ENCODE measurements at places on chromosomes 16 and 17.

DNA sequence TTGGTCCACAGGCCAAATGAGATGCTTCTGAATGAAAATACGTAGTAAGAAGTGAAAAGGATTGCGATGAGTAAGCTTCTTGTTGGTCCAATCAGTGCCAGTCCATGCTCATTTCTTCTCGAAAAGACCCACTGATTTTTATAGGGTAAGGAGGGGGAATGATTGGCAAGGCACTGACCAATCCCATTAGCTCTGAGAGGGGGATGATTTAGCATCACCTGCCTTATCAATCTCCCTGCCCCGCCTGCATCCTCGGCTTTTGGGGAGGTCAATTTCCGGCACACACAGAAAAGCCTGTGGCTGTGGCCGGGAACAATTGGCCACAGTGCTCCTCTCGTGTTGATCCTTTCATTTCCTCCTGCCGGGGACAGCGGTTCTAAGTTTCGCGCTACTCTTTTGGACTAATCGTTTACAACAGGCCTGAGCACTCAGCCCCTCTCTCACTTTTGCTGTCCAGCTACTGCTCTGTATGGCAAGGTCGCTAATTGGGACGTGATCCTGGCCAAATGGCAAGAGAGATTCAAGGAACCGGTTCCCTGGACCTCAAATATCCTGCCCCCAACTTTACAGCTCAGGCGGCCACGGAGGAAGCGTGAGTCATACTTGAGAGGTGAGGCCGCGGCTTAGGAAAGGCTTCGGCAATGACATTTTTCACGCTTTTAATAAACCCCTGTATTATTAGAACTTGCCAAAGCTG is 43.1 kb downstream of the TBX4 start:
- H3K27ac ChIP-seq = no peak overlapping the region
- no peak overlapping the region for H3K4me3 ChIP-seq
- DNase-seq = no peak
- no peaks in the 10 kb centered on the region for H3K4me1 ChIP-seq
- no peaks in the 10 kb centered on the region for H3K27me3 ChIP-seq
- H3K36me3 ChIP-seq = no peaks in the 10 kb centered on the region

GRCh38 chr17:68057531-68057952 is 22.0 kb downstream of the KPNA2 start:
- no peak overlapping the region for H3K4me3 ChIP-seq
- no peaks in the 10 kb centered on the region for H3K4me1 ChIP-seq
- no peak for DNase-seq

- H3K4me3 ChIP-seq = no peak overlapping the region
- no peak for DNase-seq
- no peak overlapping the region for H3K27ac ChIP-seq
- H3K4me1 ChIP-seq = no peaks in the 10 kb centered on the region
- H3K27me3 ChIP-seq = no peaks in the 10 kb centered on the region
These were observed 150.6 kb downstream of the CLEC16A start for GRCh38 chr16:11094857-11095565.

GRCh38 chr16:17986991-17987390 is 349.5 kb downstream of the NPIPA8 start:
- no peak overlapping the region for H3K27ac ChIP-seq
- no peak overlapping the region for H3K4me3 ChIP-seq
- no peaks in the 10 kb centered on the region for H3K36me3 ChIP-seq
- DNase-seq = no peak
- H3K4me1 ChIP-seq = no peaks in the 10 kb centered on the region
- H3K27me3 ChIP-seq = no peaks in the 10 kb centered on the region

- peak overlapping the region; percentile 35 for H3K4me3 ChIP-seq
- no peaks in the 10 kb centered on the region for H3K27me3 ChIP-seq
- H3K36me3 ChIP-seq = no peaks in the 10 kb centered on the region
- peak; percentile 90 for DNase-seq
- no peaks in the 10 kb centered on the region for H3K4me1 ChIP-seq
- H3K27ac ChIP-seq = peak overlapping the region; percentile 80
These were observed 7.3 kb downstream of the ARHGAP27 start for GRCh38 chr17:45425125-45425983.

DNA sequence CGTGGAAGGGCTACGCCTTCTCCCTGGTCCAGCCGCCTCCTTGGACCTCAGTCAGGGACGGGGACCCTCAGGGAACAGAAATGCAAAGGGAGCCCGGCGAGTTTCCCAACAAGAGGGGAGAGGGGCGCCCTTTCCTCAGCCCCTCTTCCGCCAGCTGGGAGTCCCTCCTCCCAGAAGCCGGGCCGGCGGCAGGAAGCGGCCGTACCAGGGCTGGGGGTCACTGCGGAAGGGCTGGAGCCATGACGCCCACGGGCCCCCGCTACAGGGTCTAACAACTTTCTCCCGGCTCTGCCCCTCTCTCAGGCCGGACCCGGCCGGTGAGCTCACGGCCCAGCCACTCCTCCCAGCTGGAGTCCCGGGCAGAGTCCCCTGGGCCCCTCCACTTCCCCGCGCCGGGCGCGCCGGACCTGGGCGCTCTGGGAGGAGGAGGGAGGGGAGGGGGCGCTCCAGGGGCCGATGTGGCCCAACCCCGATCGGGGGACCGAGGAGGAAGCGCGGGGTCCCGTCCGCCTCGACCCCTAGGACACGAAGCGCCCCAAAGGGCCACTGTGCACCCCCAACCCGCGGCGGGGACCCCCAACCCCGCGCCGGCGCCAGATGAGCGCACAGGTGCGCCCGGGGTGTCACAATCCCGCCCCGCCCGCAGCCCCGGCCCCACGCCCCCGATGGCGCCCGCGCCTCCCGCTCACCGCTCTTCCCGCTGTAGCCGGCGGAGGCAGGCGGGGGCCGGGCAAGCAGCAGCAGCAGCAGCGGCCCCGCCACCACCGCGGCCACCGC is 578 bp downstream of the PGAP6 start:
- peak overlapping the region; percentile 66 for H3K27ac ChIP-seq
- peak overlapping the region; percentile 92 for H3K4me3 ChIP-seq
- H3K36me3 ChIP-seq = no peaks in the 10 kb centered on the region

DNA sequence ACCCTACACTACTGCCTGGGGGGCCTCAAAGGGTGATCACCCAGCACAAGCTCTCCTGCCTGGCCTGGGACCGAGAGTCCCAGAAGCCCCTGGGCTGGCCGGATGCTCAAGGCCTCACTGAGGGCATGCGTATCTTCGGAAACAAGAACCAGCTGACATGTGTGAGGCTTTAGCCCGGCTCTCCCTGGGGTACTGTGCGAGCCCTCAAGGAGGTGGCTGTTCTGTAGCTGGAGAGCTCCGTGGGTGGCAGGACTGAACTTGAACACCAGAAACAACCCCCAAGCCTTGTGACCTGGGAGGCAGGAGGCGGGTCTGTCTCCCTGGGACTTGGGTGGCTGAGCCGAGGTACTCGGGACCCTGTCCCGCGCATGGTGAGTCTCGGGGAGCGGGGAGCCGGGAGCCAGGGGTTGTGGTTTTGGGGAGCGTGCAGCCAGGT is 7.0 kb downstream of the DPEP1 start:
- H3K4me1 ChIP-seq = no peaks in the 10 kb centered on the region
- H3K27me3 ChIP-seq = no peaks in the 10 kb centered on the region
- H3K27ac ChIP-seq = no peak overlapping the region
- no peak for DNase-seq
- H3K4me3 ChIP-seq = no peak overlapping the region
- no peaks in the 10 kb centered on the region for H3K36me3 ChIP-seq

DNA sequence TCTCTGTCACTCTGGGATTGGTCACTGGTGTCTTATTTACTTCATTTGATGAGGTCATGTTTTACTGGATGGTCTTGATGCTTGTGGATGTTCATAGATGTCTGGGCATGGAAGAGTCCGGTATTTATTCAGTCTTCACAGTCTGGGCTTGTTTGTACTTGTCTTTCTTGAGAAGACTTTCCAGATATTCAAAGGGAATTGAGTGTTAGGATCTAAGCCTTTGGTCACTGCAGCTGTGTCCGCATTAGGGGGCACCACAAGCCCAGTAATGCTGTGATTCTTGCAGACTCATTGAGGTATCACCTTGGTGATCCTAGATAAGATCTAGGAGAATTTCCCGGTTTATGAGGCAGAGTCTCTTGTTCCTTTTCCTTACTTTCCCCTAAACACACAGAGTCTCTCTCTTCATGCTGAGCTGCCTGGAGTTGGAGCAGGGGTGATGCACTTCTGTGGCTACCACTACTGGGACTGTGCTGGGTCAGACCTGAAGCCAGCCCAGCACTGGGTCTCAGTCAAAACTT is 214.7 kb downstream of the SPECC1 start:
- H3K4me3 ChIP-seq = no peak overlapping the region
- no peak for DNase-seq
- no peaks in the 10 kb centered on the region for H3K4me1 ChIP-seq
- no peak overlapping the region for H3K27ac ChIP-seq

DNA sequence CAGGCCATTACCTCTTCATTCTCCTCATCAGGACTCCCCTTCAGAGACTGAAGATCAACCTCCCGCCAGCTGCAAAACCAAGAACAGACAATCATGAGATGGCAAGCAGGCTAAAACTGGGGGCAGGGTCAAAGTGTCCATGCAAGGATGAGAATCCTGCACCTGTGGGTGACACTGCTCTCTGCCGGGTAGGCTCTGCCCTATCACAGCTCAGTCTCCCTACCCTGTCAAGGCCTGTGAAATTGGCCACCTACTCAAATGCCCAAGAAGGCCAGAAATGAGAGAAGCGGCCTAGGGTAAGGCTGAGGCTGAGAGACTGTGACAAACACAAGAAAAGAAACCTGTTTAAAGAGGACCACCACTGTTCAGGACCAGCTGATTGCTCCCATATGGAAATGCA is 34.3 kb downstream of the STH start:
- no peaks in the 10 kb centered on the region for H3K4me1 ChIP-seq
- H3K27me3 ChIP-seq = no peaks in the 10 kb centered on the region
- H3K36me3 ChIP-seq = peaks cover 14% of the 10 kb centered on the region
- no peak for DNase-seq
- no peak overlapping the region for H3K27ac ChIP-seq

DNA sequence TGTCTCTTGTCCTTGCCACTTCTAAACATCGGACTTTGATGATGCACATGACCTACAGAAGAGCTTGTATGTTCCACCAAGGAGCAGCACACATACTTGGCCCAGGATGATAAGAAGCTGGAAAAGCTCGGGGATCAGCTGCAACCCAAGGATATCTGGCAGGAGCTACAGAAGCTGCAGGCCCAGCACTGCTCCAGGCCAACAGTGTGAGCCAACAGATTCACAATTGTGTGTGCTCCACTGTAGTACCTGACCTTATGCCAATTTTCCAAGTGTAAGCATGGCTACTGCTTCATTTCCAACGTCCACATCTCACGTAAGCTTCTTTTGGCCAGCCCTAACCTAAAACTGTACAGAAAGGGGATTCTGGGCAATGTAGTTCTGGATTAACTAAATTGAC is 83.4 kb downstream of the COX10 start:
- no peak overlapping the region for H3K27ac ChIP-seq
- H3K36me3 ChIP-seq = no peaks in the 10 kb centered on the region
- H3K27me3 ChIP-seq = no peaks in the 10 kb centered on the region
- H3K4me3 ChIP-seq = no peak overlapping the region
- DNase-seq = no peak
- H3K4me1 ChIP-seq = no peaks in the 10 kb centered on the region

DNA sequence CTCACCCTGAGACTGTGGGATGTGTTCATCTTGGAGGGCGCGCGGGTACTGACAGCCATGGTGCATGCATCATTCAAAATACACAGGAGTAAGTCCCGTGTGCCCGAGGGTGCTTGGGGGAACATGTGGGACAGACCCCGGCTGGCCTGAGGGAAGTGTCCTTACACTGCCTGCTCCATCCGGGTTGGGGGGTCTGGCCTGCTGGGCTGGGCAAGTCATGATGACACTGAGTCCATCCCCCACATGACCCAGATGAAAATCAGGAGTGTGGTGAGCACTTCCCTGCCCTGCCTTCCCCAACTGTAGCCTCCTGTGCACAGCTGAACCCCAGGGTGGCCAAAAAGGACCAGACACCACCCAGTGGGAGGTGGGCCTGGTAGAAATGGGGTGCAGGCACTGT is 10.8 kb downstream of the TBC1D26 start:
- no peak overlapping the region for H3K27ac ChIP-seq
- no peaks in the 10 kb centered on the region for H3K36me3 ChIP-seq
- H3K4me3 ChIP-seq = no peak overlapping the region
- DNase-seq = no peak

DNA sequence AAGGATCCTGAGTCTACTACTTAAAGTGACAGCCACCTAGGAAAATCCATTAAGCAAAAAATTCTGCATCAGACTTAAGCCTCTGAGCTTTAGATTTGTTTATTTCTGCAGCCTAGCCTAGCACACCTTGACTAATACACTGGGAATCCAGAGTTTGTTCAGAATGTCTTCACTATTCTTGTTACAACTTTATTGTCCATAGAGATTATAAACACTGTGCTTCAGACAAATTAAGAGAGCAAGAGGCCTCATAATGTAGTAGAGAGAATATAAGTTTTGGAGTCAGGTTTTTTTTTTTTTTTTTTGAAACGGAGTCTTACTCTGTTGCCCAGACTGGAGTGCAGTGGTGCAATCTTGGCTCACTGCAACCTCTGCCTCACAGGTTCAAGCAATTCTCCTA is 8.9 kb upstream of the THUMPD1 start:
- no peaks in the 10 kb centered on the region for H3K4me1 ChIP-seq
- no peaks in the 10 kb centered on the region for H3K36me3 ChIP-seq
- H3K27ac ChIP-seq = no peak overlapping the region
- H3K27me3 ChIP-seq = no peaks in the 10 kb centered on the region

DNA sequence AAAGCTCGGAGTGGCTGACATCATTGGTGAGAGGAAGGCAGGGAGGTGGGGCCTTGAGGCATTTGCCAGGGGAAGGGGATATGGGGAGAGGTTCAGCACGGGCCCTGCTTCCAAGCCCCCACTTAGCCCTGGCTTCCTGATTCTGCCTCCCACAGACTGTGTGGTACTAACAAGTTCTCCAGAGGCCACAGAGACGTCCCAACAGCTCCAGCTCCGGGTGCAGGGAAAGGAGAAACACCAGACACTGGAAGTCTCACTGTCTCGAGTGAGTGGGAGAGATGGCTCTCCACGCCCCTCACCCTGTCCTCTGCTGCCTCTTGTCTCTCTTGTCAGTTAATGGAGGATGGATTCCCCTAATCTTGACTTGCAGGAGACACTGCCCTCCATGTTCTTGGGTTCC is 8.1 kb downstream of the NFATC2IP start:
- DNase-seq = no peak
- no peak overlapping the region for H3K4me3 ChIP-seq
- no peaks in the 10 kb centered on the region for H3K4me1 ChIP-seq
- H3K36me3 ChIP-seq = peaks cover 3% of the 10 kb centered on the region
- no peak overlapping the region for H3K27ac ChIP-seq
- H3K27me3 ChIP-seq = no peaks in the 10 kb centered on the region

DNA sequence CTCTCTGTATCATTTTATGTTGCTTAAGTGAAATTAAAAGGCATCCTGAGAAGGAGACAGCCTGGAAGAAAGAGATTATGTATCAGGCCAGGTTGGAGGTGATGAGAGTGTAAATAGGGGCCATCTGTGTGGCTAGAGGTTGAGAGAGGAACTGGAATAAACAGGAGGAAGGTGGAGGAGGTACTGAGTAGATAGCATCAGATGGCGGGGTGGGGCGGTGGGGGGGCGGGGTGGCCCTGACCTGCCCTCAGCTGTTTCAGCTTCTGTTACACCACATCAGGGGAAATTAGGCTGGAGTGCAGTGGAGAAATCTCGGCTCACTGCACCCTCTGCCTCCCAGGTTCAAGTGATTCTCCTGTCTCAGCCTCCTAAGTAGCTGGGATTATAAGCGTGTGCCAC is 6.9 kb upstream of the KCNG4 start:
- H3K4me1 ChIP-seq = no peaks in the 10 kb centered on the region
- no peak overlapping the region for H3K27ac ChIP-seq
- peaks cover 4% of the 10 kb centered on the region for H3K27me3 ChIP-seq
